ENCODE measurements at places on chromosomes 12 and 14.

DNA sequence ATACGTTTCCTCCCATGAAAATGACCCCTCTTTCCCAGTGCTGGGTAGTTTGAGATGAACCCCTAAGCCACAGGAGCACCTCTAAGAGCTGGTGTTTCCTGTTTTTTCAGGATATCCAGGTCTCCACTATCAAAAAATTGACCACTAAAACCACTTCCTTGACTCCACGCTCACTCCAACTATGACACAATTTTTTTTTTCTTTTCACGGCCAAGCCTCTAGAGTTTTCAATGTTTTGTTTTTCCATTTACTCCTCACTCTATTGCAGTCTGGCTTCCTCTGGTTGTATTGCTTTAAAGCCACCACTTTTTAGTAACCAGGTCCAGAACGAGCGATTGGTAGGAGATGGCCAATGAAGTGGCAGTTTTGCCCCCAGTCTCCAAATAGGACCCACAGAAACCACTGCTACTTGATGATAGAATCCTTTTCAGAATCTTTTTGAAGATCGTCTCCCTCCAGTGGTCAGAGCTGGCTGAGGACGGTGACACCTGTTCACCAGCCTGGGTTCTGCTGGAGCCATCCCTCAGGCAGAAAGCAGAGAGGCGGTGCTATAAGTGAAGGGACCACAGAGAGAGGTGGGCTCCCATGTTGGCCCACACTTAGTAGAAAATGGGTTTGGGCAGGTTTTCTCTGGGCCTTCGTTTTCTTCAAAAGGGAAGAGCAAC lies 454.4 kb downstream of the VRK1 start:
- DNase-seq: no peak

DNA sequence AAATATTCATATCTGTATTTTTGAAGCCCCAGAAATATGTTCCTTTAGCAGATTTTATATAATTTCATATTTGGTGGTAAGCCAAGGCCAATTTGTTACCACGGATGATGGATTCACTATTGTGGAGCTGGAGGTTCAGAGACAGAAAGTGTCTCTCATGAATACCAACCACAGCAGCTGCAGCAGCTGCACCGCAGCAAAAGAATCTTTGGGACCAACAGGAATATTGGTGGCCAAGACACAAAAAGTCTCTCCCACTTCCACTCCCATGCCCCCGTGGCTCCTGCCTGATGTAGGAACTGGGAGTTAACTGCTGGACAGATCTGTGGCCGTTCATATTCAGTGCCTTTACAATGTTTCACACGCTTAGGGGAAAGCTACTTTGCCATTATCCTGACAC lies 155.3 kb downstream of the ADAMTS20 start:
- no peak for DNase-seq

DNA sequence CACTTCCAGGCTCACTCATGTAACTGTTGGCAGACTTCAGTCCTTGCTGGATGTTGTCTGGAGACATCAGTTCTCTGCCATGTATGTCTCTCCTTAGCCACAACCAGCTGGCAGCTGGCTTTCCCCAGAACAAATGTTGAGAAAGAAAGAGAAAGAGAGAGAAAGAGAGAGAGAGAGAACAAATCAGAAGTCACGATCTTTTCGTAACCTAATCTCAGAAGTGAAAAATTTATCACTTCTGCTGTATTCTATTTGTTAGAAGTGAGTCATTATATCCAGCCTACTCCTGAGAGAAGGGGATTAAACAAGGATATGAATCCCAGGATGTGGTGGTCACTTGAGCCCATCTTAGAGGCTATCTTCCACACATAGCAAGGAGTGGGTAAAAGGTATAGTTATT lies 101.2 kb downstream of the BTG1 start:
- no peak for DNase-seq

GRCh38 chr12:78192979-78193378 lies 362.3 kb downstream of the NAV3 start:
- DNase-seq: no peak

- DNase-seq: no peak
Observed at GRCh38 chr14:49769581-49770211, 1.7 kb downstream of the KLHDC2 start.

DNA sequence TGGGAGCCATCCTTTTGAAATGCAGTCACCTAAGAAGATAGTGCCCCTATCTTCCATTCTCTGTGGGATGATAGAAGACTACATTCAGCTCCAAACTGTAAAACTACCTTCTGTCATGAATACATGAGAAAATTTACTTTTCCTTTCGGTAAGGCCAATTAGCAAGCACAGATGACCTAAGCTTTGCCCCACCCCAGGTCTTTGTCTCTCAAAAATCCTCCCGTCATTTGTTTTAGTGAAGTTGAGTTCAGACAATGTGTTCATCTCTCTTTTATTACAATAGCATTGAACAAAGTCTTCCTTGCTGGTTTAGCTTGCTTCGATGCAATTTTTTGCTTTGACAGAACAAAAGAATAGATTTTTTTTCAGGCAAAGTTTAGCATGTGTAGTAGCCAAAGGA lies 18.2 kb upstream of the FSCB start:
- no peak for DNase-seq

GRCh38 chr14:35337269-35338255 lies 45.4 kb downstream of the PSMA6 start:
- DNase-seq: no peak

GRCh38 chr12:118311666-118312065 lies 61.0 kb downstream of the TAOK3 start:
- DNase-seq: no peak

DNA sequence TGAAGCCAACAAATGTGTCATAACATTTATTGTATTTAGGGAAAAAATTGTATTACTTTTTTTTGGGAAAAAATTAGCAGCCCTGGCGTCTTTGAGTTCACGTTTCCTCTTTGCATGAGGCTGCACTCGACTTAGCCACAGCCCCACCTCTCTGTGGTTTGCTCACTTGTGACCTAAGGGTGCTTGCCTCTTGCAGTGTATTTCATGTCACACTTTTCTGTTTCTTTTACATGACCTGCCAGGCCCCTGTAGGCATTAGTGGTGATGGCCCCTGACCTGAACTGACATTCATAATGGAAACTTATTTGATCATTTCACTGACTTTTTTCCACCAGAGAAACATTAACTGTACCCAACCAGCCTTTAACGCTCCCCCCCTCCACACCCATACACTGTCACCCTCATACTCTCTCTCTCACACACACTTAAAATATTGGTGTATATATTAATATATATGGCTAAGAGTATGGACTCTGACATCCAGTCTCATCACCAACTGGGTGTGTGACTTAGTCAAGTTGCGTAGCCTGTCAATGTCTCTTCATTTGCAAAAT lies 122.9 kb downstream of the PRKCH start:
- DNase-seq: no peak

All from suprapubic skin (tissue), 4 donors.